ENCODE measurements at places on chromosomes 1 and 21.

- DNase-seq = no peak
Measured at GRCh38 chr1:69139007-69139406, 428.7 kb upstream of the LRRC7 start.

GRCh38 chr1:3245344-3245743 is 176.3 kb downstream of the PRDM16 start:
- DNase-seq = no peak

DNA sequence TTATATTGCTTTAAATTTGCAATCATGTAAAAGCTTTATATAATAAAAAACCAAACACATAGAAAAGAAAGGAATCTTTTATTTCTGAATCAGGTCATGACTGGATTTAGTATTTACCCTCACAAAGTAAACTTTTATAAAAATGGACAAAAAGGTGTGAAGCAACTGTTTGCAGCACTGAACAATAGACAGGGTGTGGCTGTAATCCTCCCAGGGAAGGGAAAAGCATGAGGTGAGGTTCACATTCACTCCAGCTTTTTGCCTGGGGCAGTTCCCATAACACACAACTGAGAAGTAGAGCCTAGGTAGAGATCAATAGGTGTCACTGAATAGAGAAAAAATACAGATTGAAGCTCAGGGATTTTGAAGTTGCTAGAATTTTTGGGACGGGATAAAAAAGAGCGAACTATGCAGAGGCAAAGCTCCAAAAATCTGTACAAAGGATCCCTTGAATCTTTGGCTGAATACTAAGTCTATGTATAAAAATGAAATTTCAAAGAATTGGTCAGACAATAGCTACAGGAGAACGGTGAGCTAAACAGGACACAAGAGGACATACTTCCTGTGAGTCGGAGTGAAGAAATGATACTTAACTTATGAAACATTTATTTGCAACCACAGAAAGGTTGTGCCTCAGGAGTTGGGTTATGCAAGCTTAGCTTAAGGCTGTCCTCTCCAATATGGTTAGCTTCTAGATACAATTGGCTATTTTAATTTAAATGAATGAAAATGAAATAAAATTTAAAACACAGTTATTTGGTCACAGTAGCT is 162.0 kb upstream of the ZP4 start:
- DNase-seq = no peak

GRCh38 chr1:108747171-108747850 is 837 bp downstream of the STXBP3 start:
- peak; percentile 36 for DNase-seq

- no peak for DNase-seq
Measured at GRCh38 chr1:12177156-12177998, 10.6 kb downstream of the TNFRSF1B start.

- no peak for DNase-seq
Measured at GRCh38 chr1:147208619-147209018, 16.5 kb downstream of the FMO5 start.

DNA sequence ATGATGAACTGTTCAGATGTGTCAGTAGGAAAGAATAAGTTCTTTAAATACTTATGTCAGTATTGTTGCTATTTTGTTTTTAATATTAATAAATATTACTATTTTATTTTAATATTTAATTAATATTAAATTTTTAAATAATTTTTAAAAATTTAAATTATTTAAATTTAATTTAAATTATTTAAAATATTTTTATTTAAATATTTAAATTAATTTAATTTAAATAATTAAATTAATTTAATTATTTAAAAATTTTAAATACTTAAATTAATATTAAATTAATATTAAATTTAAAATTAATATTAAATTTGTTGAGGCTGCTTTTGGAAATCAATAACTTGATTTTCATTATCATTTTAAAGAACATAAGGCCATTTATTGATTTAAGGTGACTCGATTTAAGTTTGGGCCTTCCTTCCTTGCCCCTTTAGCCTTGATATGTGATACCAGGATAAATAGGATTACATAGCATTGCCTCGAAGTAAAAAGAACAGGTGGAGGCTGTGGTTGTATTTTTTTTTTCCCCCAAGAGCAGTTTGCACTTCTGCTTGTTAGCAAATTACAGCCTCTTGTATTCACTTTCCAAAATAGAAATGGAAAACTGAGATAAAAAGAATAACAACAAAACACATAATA is 915.2 kb downstream of the TTLL7 start:
- DNase-seq = no peak

DNA sequence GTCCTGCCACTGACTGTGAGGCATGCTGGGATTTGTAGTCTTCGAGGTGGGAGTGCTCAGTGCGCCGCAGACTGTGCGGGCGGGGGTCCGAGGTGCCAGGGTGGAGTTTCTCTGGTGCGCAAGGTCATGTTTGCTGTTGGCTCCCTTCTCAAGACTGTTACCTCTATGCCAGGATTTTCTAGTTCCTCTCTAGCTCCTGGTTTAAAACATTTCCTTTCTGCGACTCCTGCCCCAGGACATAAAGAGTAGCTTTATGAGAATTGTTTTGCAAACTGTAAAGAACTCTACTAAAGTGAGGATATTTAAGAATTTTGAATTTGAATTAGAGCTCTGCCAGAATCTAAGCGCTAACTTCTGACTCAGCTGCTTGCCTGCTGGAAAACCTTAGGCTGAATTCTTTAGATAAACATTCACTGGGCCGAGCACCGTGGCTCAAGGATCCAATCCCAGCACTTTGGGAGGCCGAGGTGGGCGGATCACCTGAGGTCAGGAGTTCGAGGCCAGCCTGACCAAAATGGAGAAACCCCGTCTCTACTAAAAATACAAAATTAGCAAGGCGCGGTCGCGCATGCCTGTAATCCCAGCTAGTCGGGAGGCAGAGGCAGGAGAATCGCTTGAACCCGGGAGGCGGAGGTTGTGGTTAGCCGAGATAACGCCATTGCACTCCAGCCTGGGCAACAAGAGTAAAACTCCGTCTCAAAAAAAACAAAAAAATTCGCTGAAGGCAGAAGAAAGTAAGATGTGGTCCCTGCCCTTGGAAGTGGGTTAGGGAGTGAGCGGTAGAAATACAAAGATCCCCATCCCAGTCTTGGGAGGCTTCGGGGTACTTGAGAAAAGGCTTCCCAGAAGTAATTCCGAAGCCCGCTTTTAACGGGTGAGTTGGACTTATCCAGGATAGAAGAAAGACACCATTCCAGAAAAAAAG is 992 bp upstream of the USP48 start:
- no peak for DNase-seq

DNA sequence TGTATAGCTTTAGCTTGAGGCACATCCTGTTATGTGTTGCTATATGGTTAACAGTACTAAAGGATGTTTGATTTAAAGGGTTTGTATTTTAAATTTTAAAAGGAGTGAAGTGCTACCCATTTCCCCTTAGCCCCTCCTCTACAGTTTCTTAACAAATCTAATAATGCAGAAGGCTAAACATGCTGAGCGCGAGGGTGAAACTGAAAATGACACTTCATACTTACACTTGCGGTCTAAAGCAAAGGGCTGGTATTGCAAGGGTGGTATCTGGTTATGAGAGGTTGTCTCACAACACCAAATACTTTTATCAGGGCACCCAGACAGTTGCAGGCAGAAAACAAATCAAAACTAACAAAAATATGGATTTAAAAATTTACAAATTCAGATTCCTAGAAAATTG is 172.3 kb downstream of the SIPA1L2 start:
- DNase-seq = no peak

- no peak for DNase-seq
Measured at GRCh38 chr1:152880907-152881306, 2.8 kb downstream of the SMCP start.

DNA sequence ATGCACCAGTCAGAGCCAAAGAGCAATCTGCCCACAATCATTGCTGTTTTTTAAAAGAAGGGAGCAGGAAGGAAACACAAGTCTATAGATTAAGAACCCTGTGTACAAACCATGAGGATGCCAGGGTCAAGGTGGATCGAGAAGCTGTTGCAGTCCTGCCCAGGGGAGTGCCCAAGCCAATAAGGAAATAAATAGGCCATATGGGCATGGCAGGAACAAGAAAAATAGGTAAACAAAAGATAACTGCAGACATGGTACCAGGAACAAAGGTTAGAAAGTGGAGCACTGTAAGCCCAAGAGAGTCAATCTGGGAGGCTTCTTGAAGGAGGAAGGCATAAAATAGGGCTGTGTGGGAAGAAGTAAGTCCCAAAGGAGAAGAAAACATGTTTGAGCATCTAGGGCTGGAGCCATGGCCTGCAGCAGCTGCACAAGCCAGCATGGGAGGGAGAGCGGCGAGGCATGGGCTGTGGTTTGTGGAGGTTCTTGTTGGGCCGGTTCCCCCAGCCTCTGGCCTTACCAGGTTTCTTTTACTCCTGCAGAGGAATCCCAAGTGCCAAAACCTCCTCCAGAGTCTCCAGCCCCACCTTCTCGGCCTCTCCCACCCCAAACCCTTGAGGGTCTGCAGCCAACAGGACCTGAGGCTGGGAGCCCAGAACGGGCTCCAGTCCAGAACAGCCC is 13.6 kb downstream of the INAVA start:
- no peak for DNase-seq

DNA sequence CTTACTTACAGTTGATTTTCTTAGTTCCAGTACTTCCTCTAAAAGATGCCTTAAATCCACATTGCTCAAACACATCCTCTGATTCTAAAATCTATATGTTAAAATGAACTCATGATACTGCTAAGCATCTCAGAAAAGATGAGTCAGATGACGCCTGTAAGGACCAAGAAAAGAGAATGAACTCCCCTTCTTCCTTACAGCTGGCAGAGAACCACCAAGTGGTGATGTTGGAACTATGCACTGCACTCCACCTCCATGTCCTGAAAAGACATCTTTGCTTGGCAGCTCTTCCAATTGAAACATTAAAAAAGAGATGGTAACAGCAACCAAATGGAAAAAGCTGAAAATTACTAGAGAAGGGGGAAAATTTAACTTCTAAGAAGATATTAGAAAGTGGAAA is 648.8 kb downstream of the PTPRC start:
- DNase-seq = no peak

- DNase-seq = no peak
Measured at GRCh38 chr21:28590026-28590425, 402.7 kb downstream of the LTN1 start.

- no peak for DNase-seq
Measured at GRCh38 chr1:12541274-12542137, 76.5 kb downstream of the DHRS3 start.

GRCh38 chr1:14600405-14601112 is 2.1 kb downstream of the KAZN start:
- no peak for DNase-seq

DNA sequence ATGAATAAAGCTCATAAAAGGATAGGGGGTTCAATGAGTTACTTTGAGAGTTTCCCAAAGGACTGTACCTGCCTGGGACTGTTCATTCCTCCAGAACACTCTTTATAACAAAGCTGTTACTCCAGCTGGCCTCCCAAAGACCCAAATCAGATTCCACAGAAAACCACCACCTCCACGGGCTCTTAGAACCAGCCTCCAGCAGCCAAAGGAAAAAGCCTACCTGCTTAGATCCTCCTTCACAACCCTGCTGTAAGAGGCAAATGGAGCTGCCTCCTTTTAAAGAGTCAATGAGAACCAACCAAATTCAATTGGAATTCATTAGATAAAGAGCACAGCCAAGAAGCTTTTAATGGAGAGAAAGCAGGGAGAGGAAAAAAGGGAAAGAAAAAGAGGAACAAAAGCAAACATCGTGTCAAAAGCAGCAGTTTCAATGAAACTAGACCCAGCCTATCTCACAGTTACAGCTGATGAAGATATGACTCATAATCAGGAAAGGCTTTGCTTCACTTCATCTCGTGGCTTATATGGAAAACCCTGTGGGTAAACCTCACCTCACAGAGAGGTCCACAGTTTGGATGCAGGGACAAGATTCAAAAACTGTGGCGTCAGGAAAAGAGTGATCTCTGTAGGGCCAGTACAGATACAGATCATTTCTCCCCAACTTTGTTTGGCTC is 27.8 kb upstream of the FMO4 start:
- DNase-seq = no peak

DNA sequence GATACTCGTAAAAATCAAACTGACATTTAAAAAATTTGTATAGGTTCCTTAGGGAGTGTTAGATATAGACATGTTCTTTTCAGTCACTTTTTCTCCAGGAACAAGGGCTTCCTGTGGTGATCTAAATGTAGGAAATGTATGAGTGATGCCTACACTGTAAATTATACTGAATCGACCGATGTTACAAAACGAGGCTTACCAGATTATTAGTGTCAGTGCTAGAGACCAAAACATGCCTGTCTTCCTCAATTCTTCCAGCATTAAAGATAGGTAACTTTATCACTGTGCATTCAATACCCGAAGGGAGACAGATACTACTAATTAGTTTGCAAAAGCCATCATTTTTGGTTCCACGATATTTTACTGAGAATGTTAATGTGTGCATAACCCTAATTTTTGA is 86.1 kb downstream of the BRINP3 start:
- DNase-seq = no peak

- DNase-seq = no peak
Measured at GRCh38 chr1:237749122-237749521, 141.6 kb downstream of the ZP4 start.

DNA sequence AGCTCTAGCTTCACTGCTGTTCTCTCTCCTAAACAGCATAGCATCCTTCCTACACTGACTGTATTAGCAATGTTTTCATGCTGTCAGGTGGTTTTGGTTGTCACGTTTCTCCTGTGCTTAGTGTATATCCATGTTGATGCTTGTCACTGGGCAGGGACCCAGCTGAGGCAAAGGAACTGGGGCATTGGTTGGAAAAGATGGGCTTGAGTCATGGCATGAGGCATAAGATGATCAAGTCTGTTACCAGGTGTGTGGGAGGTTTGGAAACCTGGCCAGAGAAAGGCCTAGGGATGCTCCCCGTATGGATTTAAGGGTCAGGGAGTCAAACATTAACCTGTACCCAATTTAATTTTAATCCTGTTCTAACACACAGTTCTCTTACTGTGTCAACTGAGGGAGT is 69.6 kb downstream of the OSBPL9 start:
- DNase-seq = no peak

- no peak for DNase-seq
Measured at GRCh38 chr1:11071463-11072215, 11.8 kb upstream of the SRM start.

DNA sequence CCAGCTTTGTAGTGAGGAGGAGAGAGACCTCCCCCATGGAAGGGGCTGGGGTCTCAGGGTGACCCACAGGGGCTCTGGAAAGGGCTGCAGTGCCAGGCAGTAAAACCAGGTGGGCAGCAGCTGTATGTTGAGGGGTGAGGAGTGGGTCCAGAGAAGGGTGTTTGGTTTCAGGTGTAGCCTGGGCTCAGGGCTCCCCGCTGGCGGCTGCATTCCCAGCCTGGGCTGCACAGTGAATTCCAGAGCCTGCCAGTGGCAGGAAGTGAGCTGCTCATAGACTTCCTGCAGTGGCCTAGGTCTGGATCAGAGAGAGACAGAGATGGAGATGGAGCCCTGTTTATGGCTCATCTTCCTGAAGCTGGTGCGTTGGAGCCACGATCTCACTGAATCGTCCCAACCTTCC is 356.4 kb downstream of the PTPRU start:
- no peak for DNase-seq

DNA sequence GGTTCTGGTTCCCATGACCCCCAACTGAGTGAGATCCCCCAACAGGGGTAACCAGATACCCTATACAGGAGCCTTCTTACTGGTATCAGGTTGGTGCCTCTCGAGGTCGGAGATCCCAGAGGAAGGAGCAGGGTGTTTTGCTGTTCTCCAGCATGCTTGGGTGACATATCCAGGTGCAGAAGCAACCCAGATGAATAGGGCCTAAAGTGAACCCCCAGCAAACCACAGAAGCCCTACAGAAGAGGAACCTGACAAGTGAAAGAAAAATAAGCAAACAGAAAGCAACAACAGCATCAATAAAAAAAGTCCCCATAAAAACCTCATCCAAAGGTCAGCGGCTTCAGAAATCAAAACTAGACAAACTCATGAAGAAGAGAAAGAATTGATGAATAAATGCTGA is 633.4 kb upstream of the CXADR start:
- DNase-seq = no peak

- no peak for DNase-seq
Measured at GRCh38 chr1:172938681-172939080, 112.1 kb downstream of the TNFSF18 start.

Data from AG04449 (cell line).